ENCODE measurements at places on chromosomes 5 and 9. TPM values are rescaled to one million over a fixed set of nuclear protein-coding genes. Genes with fewer than 3 reads are reported as not detected.

- no peaks in the 10 kb centered on the region for H3K36me3 ChIP-seq
- no peaks in the 10 kb centered on the region for H3K4me1 ChIP-seq
- no peak overlapping the region for H3K27ac ChIP-seq
Measured at GRCh38 chr5:17356551-17356950, 139.1 kb downstream of the BASP1 start.

- H3K4me3 ChIP-seq = peak overlapping the region; percentile 72
- peaks cover 8% of the 10 kb centered on the region for H3K4me1 ChIP-seq
- H3K27ac ChIP-seq = peak overlapping the region; percentile 100
- H3K27me3 ChIP-seq = no peaks in the 10 kb centered on the region
- peak; percentile 83 for DNase-seq
Measured at GRCh38 chr9:137240318-137240840, 708 bp upstream of the TUBB4B start.

GRCh38 chr5:33921002-33921401 is 15.2 kb upstream of the RXFP3 start:
- H3K36me3 ChIP-seq = no peaks in the 10 kb centered on the region
- H3K27ac ChIP-seq = no peak overlapping the region
- no peak overlapping the region for H3K4me3 ChIP-seq
- no peak for DNase-seq
- H3K27me3 ChIP-seq = no peaks in the 10 kb centered on the region

GRCh38 chr5:53030893-53031292 is 41.7 kb downstream of the ITGA2 start:
- peak overlapping the region; percentile 76 for H3K27ac ChIP-seq
- no peaks in the 10 kb centered on the region for H3K27me3 ChIP-seq
- no peaks in the 10 kb centered on the region for H3K36me3 ChIP-seq
- no peak overlapping the region for H3K4me3 ChIP-seq
- no peaks in the 10 kb centered on the region for H3K4me1 ChIP-seq

DNA sequence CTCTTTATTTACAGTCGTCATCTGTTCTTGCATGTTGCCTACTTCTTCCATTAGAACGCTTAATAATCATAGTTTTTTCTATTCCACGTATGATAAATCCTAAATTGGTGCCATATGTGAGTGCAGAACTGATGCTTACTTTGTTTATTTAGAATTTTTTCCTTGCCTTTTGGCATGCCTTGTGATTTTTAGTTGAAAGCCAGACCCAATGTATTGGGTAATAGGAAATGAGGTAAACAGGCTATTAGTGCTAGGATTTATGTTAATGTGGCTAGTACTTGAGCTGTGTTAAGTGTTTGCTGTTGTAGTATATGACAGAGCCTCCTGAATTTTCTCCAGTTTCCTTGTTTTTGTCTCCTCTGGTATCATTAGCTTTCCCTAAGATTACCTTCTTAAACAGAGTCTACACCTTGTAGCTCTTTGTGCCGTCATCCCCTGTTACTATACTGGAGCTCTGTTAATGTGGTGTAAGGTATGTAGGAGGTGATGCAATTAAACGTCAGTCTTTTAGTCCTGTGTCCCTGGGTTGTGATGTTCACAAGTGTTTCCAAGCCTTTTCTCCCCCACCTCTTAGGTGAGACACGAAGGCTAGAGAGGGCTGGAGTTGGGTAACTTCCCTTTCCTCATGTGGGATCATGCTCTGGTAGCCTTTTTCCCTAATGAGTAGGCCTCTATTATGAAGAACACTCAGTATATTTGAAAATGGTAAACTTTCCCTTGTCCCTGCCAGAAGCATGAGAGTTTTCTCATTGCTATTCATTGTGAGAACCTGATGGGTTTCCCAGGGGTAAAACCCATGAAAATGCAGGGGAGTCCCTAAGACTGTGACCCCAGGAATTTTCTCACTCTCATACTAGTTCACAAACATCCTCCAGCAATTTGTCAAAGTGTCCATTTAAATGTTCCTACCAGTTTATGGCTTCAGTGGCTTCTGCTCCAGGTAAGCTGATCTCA is 21.2 kb downstream of the SPATA31D3 start:
- no peak for DNase-seq
- no peaks in the 10 kb centered on the region for H3K36me3 ChIP-seq
- H3K27ac ChIP-seq = no peak overlapping the region
- H3K27me3 ChIP-seq = no peaks in the 10 kb centered on the region
- H3K4me1 ChIP-seq = no peaks in the 10 kb centered on the region

DNA sequence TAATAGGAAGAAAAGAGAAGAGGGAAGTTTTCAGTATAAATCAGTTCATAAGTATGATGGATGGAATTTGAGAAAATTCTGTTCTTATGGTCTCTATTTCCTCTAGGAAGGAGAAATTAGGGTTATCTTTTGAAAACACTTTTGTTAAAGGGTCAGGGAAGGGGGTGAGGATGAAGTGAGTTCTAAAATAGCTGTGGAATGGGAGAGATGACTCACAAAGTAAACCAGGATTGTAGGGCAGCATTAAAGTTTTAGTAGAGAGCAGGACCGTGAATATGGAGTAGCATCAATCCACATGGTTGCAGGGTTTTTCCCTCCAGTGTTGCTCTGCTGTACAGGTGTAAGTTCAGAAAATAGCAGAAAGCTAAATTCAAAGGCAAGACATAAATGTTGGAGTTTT is 32.4 kb downstream of the MUSK start:
- DNase-seq = no peak
- no peak overlapping the region for H3K4me3 ChIP-seq
- H3K36me3 ChIP-seq = no peaks in the 10 kb centered on the region
- H3K27ac ChIP-seq = no peak overlapping the region
- no peaks in the 10 kb centered on the region for H3K4me1 ChIP-seq

GDA gene
- total RNA-seq = 291 TPM

FGF10 gene
- 4.7 TPM for total RNA-seq

PCDHA10 gene
- total RNA-seq = 0.38 TPM

CKMT2 gene
- total RNA-seq = 1.1 TPM

RANBP17 gene
- total RNA-seq = 10.7 TPM

SLC25A2 gene
- 4.1 TPM for total RNA-seq

Data from Peyer's patch (tissue), 4 donors.